Retina (tissue), 1 donor: ENCODE measurements at places on chromosomes 7 and 10.

DNA sequence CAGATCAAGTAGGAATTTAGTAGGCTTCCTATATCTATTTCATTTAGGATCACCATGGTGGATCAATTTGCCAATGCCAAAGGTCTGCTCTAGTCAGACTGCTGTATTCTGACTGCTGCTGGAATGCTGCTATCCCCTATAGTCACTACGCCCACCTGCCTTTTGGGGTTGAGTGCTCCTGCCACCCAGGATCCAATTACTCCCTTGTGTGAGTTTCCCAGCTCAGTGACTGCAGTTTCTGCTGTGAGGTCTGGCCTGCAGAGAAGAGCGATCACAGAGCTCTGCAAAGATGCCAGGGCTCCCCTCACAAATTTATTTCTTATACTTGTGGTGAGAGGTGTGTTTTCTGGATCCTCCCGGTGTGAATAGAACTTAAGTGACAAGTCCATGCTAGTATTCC, 88.1 kb upstream of the FOXI2 start:
- no peak for DNase-seq

GRCh38 chr7:90674625-90675024, 78.5 kb downstream of the CDK14 start:
- DNase-seq: no peak

DNA sequence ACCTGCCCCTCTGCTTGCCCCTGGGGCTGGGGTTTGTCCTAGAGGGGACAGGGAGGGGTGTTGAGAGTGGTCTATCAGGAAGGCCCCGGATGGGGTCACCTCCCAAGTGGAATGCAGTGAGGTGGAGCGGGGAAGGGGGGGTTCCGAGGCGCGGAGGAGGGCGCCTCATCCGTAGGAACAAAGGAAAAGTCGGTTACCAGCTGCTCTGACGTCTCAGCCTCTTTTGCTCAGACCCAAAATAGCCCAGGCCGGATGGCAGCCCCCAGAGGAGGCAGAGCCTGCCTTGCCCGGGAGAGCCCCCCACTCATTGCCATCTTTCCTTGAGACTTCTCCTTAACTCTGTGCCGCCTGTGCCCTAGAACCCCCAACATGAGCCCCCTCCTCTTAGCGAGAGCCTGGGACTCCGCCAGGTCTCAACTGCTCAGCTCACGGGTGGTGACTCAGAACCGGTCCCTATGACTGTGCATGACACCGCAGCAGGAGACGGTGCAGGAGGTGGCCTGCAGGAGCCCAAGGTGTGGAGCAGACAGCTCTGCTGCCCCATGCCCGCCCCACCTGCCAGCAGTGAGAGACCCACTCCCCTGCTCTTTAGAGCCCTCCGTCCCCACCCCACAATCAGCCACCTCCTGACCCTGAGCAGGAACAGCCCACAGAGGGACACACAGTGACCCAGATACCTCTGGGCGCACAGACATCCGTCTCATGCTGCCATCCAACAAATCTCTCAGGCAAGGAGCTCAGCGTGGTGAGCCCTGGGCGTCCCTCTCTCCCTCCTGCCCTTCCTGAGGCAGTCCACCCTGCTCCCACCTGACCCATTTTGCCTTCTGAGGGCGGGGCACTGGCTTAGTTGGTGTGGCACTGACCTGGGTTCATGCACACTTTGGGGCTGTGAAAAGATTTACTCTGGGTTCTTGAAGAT, 13.1 kb downstream of the STX1A start:
- peak; percentile 50 for DNase-seq

- no peak for DNase-seq
Measured at GRCh38 chr10:3310016-3310784, 137.6 kb upstream of the PITRM1 start.

GRCh38 chr10:82242778-82243177, 367.8 kb downstream of the NRG3 start:
- no peak for DNase-seq

DNA sequence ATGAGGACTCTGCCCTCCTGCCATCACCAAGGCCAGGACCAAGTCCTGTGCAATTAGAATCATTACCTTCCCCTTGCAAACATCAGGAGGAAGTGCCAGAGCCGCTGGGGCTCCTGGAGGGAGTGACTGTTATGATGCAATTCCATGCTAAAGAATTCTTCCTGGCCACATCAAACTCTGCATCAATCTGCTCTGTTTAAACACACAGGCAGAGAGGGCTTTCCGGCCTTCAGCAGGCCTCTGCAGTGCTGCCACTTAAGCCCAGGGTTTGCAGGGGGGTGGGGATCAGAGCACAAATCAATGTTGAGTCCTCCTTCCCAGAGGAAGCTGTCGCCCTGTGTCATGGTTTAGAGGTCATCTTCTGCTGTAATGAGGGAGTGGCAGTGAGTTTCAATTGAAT, 58.1 kb downstream of the CTBP2 start:
- no peak for DNase-seq

GRCh38 chr10:94608559-94608958, 63.0 kb downstream of the HELLS start:
- DNase-seq: no peak

GRCh38 chr10:84511709-84512285, 183.4 kb downstream of the CCSER2 start:
- DNase-seq: no peak

- DNase-seq: no peak
Measured at GRCh38 chr10:133134411-133135115, 25.5 kb upstream of the KNDC1 start.

DNA sequence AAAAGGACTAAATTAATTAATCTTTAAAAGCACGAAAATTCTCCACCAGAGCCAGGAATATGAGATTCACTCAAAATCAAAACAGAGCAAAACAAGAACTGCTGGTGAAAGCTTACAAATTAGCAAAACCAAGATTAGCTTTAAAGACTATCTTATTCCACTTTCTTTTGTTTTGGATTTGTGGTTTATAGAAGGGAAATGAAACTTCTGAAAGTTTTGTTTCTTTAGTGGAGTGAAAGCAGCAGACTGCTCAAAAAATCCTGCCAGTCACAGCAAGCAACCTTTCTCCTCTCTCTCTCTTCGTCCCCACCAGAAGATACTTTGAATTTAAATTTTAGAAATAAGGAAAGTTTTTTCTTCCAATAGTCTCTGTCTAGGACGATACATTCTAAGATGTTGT, 7.8 kb downstream of the ACTA2 start:
- no peak for DNase-seq

GRCh38 chr10:125049216-125049881, 107.4 kb downstream of the ZRANB1 start:
- DNase-seq: no peak

- DNase-seq: no peak
Measured at GRCh38 chr10:32949221-32949678, 8.8 kb downstream of the ITGB1 start.

DNA sequence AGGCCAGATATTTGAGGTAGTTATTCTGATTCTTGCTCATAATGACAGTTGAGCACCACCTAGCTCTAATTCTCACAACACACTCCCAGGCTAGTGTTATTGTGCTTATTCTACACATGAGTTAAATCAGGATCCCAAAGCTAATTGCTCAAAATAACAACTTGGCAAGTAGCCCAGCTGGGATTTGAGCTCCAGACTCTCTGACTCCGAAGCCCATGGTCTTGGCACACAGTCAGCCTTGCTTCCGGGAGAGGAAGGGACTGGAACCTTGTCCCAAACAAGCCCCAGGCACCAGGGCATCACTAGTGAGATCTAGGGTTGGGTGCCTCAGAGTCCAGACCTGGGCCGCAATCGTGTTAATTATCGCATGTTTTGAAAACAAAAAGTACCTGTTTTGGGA, 101.4 kb downstream of the GPAM start:
- no peak for DNase-seq
